K562 (cell line): ENCODE measurements at places on chromosomes 7 and 10. TPM values are rescaled to one million over a fixed set of nuclear protein-coding genes. Genes with fewer than 3 reads are reported as not detected.
A peak's percentile ranks its signal among the peaks of the same experiment; 100 is the strongest.

DNA sequence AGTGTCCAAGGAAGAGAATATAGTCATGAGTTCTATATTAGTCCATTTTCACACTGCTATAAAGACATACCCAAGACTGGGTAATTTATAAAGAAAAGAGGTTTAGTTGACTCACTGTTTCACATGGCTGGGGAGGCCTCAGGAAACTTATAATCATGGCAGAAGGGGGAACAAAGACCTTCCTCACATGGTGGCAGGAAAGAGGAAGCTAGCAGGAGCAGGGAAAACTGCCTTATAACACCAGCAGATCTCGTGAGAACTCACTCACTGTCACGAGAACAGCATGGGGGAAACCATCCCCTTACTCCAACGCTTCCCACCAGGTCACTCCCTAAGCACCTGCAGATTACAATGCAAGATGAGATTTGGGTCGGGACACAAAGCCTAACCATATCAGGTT lies 139.0 kb upstream of the ZNF438 start:
- H3K27ac ChIP-seq = no peak overlapping the region
- DNase-seq = no peak
- H3K4me1 ChIP-seq = no peaks in the 10 kb centered on the region
- no peaks in the 10 kb centered on the region for H3K36me3 ChIP-seq

- no peaks in the 10 kb centered on the region for H3K36me3 ChIP-seq
- H3K27ac ChIP-seq = no peak overlapping the region
- H3K4me1 ChIP-seq = no peaks in the 10 kb centered on the region
- H3K4me3 ChIP-seq = no peak overlapping the region
- no peaks in the 10 kb centered on the region for H3K27me3 ChIP-seq
- DNase-seq = no peak
Measured at GRCh38 chr10:68318331-68319059, 13.4 kb upstream of the HNRNPH3 start.

GRCh38 chr10:71255808-71256660 lies 43.7 kb downstream of the UNC5B start:
- H3K27ac ChIP-seq = no peak overlapping the region
- H3K27me3 ChIP-seq = peaks cover 24% of the 10 kb centered on the region
- H3K36me3 ChIP-seq = no peaks in the 10 kb centered on the region
- H3K4me1 ChIP-seq = peaks cover 20% of the 10 kb centered on the region
- no peak overlapping the region for H3K4me3 ChIP-seq

DNA sequence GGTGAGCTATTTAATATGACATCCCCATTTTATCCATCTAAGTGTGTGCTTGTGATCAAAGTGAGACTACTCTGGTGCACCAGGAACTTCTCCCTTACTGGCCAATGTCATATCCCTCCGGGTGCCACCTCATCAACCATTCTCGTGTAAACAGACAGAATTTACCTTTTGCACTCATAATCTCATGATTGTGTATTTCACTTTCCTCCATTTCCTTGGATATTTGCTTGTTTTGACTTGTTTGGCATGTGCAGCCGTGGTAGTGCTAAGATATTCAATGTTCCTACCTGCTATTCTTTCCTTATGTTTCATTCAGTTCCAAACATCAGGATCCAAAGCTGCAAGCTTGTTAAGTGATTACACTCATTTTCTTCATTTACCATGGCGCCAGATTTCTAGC lies 280.5 kb upstream of the SP8 start:
- no peaks in the 10 kb centered on the region for H3K36me3 ChIP-seq
- DNase-seq = no peak
- no peak overlapping the region for H3K27ac ChIP-seq
- no peaks in the 10 kb centered on the region for H3K27me3 ChIP-seq

The HOXA6 gene
- total RNA-seq = not detected in 2 replicates

DNA sequence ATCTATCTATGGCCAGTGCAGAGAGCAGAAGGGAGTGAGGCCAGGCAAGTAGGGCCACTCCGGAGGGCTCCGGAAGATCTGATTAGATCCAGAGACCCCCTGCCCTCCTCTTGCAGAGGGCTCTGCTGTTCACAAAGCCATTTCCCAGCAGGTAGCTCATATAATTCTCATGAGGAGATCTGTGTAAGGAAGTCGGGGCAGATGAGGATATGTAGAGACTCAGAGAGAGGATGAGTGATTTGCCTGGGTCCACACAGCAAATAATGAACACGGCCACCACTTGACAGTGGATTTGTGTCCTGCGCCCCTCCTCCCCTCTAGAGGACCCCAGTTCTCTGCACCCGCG lies 2.6 kb downstream of the MUC12 start:
- H3K4me1 ChIP-seq = 0 out of 3 replicates have a peak, but pooled peaks cover under 1% of the 10 kb centered on the region
- peaks cover 23% of the 10 kb centered on the region for H3K27me3 ChIP-seq
- no peaks in the 10 kb centered on the region for H3K36me3 ChIP-seq
- H3K27ac ChIP-seq = no peak overlapping the region

- no peak overlapping the region for H3K4me3 ChIP-seq
- H3K27ac ChIP-seq = no peak overlapping the region
- no peaks in the 10 kb centered on the region for H3K4me1 ChIP-seq
- DNase-seq = peak; percentile 61
- no peaks in the 10 kb centered on the region for H3K36me3 ChIP-seq
Measured at GRCh38 chr7:117993377-117994003, 120.2 kb upstream of the CTTNBP2 start.
